ENCODE measurements at places on chromosomes 12 and 14.

GRCh38 chr14:93941293-93941910 lies 14.3 kb downstream of the FAM181A start:
- no peak for DNase-seq

- DNase-seq = no peak
Measured at GRCh38 chr12:114013575-114014345, 47.6 kb upstream of the RBM19 start.

DNA sequence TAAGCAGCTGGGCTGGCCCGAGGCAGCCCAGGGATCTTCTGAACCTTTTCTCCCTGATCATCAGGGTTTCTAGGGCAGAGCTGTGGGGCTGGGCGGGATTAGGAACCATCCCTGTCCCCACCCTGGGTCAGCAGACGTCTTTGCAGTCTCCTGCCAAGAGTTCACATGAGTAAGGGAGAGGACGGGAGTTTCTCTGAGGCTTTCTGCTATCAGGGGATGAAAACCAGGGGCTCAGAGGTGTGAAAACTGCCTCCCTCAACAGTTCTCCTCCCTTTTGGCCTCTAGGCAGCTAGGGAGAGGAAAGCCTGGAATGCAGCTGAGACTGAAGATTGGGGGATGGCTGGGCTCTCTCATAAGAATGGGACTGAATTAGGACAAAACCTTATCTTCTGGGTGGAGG lies 7.9 kb downstream of the ZNF385A start:
- no peak for DNase-seq

GRCh38 chr12:94509317-94509716 lies 49.6 kb upstream of the CEP83 start:
- DNase-seq = no peak

GRCh38 chr12:89566615-89567014 lies 40.8 kb upstream of the POC1B start:
- DNase-seq = no peak

- no peak for DNase-seq
Measured at GRCh38 chr14:20751963-20752562, 6.4 kb downstream of the EDDM3A start.

DNA sequence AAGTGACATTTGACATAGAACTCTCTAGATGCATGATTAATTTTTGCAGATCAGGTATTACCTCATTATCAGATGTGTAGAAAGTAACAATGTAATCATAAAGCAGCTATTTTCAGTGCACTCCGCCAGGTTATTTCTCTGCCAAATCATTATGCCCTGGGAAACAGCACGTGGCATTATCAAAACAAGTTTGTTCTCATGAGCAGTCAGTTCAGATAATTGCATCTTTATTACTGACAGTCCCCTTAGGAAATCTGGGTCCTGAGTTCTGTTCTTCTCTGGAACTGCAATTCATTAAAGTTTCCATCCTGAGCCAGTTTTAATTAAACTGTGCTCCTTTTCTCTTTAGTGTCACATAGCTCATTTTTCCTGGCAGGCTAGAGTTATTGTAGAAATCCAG lies 94.7 kb upstream of the KRR1 start:
- no peak for DNase-seq

GRCh38 chr12:14612898-14613445 lies 45.3 kb upstream of the PLBD1 start:
- no peak for DNase-seq

DNA sequence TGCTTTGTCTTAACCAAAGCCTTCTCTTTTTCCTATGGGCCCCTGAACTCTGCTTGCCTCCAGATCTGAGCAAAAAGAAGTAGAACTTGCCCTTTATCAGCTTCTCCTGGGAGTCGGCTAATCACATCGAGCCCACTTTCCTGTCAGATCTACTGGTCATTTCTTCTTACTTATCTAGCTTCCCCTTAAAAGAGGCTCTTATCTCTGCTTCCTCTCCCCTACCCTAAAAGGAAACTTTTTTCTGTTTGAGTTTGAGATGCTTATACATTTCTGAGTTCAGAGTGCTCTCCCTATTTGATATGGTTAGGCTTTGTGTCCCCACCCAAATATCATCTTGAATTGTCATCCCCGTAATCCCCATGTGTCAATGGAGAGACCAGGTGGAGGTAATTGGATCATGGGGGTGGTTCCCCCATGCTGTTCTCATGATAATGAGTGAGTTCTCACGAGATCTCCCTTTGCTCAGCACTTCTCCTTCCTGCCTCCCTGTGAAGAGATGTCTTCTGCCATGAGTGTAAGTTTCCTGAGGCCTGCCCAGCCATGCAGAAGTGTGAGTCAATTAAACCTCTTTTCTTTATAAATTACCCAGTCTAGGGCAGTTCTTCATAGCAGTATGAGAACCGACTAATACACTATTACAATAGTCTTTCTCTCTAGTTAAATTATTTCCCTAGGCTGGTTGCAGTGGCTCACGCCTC lies 114.7 kb upstream of the AMN1 start:
- DNase-seq = no peak

DNA sequence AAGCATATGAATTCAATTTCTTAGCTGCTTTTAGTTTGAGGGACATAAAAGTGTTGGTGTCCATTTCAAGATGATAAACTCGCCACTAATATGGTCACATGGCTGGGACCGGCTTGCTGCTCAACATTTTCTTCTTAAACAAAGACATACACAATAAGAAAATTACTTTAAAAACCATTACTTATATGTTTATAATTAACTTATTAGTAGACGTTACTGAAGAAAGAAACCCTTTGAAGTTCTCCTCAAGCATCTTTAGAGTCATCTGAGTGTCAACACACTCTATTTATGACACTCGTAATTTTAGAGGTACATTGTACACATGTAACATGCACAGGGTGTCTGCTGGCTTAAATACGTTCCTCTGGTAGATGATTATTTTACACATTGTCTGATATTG lies 74.7 kb downstream of the BMP4 start:
- no peak for DNase-seq

DNA sequence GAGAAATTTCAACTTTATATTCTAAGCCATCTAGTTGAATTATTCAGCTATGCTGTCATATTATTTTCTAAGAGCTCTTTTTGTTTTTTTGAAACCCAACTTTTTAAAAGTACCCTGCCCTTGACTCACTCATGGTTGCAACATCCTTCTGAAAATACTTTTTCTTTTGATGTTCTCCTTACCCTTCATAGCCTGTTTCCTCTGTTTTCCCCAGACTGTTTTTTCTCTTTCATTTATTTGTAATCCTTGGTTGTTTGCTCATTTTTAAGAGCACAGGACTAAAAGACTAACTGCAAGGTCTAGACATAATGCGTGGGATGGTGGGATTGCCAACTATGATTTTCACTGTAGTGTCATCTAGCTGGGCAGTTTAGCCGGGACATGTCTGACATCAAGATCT lies 21.2 kb upstream of the CDKL1 start:
- no peak for DNase-seq

DNA sequence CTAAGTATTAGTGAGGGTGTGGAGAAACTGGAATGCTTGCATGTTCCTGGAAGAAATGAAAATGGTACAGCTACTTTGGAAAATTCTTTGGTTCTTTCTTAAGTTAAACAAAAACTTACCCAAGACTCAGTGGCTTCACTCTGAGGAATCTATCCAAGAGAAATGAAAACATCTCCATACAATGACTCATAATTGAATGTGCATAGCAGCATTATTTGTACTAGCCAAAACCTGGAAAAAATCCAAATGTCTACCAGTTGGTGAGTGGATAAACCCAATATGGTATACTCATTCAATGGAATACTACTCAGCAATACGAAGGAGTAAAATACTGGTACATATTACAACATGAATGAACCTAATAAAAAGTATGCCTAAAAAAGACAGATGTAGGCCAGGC lies 18.0 kb upstream of the CRACR2A start:
- DNase-seq = no peak

DNA sequence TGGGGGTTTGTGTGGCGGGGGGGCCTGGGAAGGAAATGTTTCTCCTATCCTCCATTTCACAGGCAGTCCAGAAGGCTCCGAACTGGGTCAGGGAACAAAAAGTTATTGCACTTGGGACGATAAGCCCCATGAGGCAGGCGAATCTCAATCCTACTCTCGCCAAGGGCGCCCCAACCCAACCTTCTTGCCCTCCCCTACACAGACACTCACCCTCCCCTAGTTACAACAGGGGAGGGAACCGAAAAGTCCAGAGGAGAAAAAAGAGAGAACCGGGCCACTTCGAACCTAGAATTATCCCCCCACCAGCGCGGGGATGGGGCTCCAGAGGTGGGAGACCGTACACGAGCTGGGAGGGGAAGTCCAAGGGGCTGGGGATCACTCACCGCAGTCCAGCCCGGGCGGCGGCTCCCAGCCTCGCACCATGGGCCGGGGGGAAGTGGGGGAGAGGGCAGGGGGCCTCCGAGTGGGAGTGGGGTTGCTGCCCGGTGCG lies 357 bp downstream of the HOMEZ start:
- no peak for DNase-seq

GRCh38 chr14:74571901-74572725 lies 39.9 kb downstream of the LTBP2 start:
- no peak for DNase-seq

- no peak for DNase-seq
Measured at GRCh38 chr14:70920608-70921007, 13.3 kb downstream of the PCNX1 start.

GRCh38 chr12:84072961-84073360 lies 839.6 kb downstream of the SLC6A15 start:
- no peak for DNase-seq

GRCh38 chr12:14394317-14395073 lies 29.0 kb downstream of the ATF7IP start:
- DNase-seq = peak; percentile 82

DNA sequence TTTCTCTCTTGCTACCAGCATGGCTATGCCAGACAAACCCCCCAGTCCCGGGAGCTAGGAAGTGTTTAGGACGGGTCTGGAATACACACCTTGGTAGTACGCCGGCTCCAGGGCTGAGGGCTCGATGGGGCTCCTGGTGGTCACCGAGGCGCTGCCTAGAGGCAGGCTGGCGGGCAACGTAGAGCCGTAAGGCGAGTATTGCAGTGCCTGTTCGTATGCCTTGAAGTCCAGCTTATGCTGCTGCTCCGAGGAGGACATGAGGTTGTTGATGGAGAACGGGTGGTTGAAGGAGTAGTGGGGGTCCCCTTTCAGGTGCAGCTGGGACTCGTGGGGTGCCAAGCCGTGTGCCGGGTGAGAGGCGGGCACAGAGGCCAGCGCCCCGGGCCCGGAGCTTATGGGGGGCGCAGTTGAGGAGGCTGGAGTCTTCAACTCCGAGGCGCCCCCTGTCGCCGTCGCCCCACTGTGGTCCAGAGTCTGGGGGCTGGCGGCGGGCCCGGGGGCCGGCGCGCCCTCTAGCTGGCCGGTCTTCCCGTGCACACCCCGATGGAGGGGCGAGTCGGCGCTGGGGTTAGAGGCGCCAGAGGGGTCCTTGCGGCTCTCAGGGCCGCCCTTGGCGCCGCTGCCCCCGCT lies 3.6 kb downstream of the FOXA1 start:
- DNase-seq = no peak

- no peak for DNase-seq
Measured at GRCh38 chr14:38481952-38482678, 226.2 kb upstream of the CLEC14A start.

GRCh38 chr14:25394356-25394755 lies 344.4 kb upstream of the STXBP6 start:
- DNase-seq = no peak

- no peak for DNase-seq
Measured at GRCh38 chr12:113162102-113163029, 12.8 kb downstream of the CFAP73 start.

DNA sequence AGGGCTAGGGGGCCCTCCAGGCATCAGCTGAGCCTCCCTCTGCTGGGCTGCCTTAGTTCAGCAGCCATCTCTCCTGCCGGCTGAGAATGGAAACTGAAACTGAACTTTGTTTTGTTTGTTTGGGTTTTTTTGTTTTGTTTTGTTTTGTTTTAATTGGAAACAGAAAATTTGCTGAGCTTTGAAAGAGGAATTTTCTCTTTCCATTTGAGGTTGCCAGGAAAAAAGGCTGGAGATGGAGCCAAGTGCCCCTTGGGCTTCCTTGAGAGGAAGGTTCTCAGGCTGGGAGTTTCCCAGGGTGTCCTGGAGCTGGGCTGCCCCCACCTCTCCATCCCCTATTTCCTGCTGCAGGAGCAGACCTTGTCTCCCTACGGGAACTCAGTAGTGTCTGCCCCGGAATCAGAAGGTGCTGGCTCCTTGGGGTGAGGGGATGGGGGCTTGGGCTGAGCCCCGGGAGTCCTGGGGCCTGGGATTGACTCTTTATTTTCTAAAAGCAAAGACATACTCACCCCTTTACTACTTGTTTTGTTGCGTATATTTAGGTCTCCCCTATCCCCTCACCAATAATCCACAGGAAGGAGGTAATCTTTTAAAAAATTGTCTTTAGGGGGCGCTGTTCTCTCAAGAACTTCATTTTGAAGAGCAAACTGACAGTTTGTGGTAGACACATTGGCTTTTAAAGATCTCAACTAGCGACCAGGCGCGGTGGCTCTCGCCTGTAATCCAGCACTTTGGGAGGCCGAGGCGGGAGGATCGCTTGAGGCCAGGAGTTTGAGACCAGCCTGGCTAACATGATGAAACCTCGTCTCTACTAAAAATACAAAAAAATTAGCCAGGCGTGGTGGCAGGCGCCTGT lies 21.3 kb upstream of the OASL start:
- DNase-seq = peak; percentile 75

GRCh38 chr14:71309756-71310155 lies 402.5 kb downstream of the PCNX1 start:
- no peak for DNase-seq

- DNase-seq = no peak
Measured at GRCh38 chr12:14315501-14315900, 50.0 kb upstream of the ATF7IP start.

- DNase-seq = no peak
Measured at GRCh38 chr14:22537436-22538310, 51.4 kb downstream of the DAD1 start.

GRCh38 chr12:19978193-19978592 lies 390.1 kb upstream of the PDE3A start:
- DNase-seq = no peak

DNA sequence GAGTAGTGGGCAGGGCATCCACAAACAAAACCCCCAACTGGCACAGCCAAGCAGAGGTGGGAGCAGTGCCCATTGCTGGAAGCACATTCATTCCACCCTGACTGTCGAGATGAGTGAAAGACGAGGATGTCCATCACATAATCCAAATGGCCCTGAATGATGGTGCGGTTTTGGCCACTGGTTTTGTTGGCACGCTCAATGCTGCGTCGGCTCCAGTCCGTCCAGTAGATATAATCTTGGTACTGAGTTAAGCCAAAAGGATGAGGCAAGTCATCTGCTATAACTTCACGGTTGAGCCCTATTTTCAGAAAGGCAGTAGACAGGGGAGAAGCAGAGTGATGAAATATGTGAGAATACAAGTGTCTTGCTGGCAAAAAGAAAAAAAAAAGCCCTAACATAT lies 88.1 kb downstream of the BCL2L14 start:
- DNase-seq = no peak

Data from naive thymus-derived CD4-positive, alpha-beta T cell (primary cell).